ENCODE measurements at places on chromosomes 16 and 17. TPM values are rescaled to one million over a fixed set of nuclear protein-coding genes. Genes with fewer than 3 reads are reported as not detected.

PRR35 gene
- total RNA-seq: not detected

KCNJ2 gene
- total RNA-seq: not detected

CRHR1 gene
- not detected for total RNA-seq

DNA sequence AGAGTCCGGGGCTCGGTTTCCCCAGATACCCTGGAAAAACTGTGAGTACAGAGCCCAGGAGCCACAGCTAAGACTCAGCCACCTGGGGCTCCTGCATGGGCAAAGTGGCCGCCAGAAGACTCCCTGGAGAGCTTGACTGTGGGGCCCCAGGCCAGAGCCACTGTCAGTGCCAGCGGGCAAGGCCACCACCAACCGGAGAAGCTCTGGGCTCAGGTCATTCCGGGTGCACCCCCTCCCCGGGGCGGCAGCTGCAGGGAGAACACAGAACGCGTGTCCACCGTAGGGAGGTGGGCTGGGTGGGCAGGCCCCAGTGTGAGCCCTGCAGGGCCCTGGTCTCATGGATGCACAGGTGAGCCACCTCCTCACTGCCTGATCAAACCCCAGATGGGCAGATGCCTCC lies 22.3 kb upstream of the RBFOX3 start:
- peak; percentile 85 for DNase-seq

DNA sequence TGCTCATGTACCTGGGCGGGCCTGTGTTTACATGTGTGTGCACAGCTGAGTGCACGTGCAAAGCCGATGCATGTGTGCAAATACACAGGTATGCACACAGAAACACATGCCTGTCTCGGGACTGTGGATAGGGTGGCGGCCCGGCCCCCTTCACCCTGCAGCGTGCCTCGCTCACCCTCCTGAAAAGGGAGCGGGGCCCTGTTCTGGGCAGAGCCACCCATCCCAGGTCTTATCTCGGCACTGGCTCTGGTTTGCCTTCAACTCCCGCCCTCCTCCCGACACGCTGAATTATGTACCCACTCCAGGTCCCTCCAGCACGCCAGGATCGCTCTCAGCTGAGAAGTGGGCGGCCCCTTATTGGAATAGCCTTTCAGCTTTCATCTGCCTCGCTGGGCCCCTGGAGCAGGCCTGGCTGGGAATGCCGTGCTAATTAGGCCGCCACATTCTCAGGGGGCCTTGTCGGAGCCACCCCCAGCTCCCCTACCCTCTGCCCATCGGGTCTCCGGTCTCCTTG lies 77.8 kb downstream of the RTN4RL1 start:
- DNase-seq: no peak

DNA sequence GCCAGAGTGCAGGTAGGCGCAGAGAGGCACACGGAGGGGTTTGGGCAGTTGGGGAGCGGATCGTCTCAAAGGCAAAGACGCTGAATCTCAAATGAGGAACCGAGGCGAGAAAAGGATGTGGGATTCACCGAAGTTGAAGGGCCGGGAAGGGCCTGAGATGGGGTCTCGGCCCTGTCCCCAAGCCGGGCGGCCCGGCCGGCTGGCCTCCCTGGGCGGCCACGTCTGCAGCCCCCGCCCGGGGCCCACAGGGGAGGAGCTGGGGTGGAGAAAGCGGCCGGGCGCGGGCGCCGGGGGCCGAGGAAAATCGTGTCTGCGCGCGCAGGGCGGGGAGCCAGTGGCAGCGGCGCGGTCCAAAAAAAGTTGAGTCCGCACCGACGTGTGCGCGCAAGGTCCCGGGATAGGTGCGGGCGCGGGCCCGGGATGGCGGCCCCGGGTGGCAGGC lies 458 bp downstream of the SLC12A4 start:
- DNase-seq: no peak

GRCh38 chr17:76873856-76874255 lies 5.7 kb downstream of the MGAT5B start:
- DNase-seq: no peak

DNA sequence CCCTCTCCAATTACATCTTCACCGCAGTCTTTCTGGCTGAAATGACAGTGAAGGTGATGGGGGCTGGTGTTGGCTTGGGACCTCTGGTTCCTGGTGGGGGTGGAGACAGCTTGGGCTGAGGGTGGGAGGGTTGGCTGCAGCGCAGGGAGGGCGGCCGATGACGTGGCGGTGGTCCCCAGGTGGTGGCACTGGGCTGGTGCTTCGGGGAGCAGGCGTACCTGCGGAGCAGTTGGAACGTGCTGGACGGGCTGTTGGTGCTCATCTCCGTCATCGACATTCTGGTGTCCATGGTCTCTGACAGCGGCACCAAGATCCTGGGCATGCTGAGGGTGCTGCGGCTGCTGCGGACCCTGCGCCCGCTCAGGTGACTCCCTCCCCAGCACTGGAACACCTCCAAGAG lies 31.8 kb upstream of the ABCC3 start:
- DNase-seq: no peak

DNA sequence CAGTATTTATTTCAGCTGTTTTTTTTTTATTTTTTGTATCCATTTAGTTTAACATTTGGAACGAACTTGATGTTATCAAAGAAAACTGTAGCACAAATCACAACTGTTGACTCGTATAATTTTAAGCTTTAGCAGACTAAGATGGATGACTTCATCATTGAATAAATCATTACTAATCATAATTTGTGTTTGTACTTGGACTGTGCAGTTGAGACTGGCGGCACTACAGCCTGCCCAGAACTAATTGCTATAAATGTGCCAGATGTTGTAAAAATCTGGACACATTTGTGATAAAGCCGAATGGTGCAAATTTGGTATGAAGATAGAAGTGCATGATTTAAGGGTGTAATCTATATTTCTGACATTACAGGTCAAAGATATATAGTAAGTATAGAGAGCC lies 897.7 kb upstream of the CDH8 start:
- no peak for DNase-seq

DNA sequence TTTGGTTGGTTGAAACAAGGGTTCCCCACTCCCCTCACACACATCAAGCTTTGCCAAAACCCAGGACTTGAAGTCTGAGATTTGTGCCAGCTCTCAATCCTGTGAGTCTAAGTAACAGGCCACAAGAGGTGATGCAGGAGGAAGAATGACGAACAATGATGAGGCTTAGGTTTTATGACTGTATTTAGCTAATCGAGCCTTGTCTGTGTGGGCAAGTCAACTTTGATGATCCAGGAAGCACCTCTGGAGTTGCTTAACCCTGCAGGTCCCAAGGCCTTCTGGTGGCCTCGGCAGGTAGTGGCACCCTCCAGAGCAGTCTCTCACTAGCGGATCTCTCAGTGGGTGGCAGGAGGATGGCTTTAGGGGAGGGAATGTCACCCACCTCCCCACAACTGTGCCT lies 28.7 kb downstream of the CDK5RAP3 start:
- DNase-seq: no peak

GRCh38 chr16:84844049-84844350 lies 24.2 kb downstream of the CRISPLD2 start:
- DNase-seq: no peak

DNA sequence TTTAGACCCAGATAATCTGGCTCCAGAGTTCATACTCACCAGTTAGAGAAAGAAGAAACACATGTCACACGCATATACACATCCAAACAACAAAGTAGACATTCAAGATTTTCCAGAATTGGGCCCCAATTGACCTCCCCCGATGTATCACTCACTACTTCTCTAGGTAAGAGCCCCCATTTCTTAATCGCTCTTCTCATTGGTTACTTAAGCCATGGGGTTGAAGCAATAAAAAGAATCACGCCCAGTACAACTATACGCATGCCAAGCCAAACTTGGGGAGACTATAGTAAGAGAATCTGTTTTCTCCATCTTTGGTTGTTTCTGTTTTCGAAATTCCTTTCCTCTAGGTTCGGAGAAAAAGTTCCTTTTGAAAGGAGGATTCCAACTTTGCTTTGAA lies 565 bp downstream of the DDX52 start:
- no peak for DNase-seq

DNA sequence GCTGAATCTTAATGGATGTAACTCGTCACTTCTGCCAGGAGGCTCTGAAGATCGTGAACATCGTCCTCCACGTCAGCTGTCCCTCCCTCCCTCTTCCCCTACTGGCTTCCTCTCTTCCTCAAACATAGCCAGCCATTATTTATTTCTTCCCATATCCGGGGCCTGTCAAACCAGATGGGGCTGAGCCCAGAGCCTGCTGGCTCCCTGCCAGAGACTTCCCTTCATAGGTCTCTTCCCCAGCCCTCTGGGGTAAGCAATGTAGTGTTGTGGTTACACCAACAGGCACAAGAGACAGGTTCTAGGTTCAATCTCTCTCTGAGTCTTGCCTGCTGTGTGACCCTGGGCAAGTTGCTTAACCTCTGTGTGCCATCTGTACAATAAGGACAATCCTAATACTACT lies 40.1 kb upstream of the ZFP90 start:
- no peak for DNase-seq

DNA sequence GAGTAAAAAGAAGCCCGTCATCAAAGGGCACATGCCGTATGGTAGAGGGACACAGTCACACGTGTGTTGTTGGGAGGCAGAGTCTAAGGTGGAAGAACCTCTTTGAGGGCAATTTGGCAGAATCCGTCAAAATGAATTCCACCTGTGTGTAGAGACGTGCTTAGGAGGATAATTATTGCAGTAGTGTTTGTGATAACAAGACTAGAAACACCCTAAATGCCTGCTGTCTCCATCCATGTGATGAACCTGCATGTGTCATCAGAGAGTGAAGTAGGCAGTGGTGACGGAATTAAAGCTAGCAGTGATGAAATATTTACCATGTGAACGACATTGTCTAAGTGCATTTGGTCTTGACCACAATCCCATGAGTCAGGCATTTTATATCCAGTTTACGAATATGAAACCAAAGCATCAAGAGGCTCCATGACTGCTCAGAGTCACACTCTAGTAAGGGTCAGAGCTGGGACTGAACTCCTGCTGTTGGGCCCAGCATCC lies 61.3 kb upstream of the ADORA2B start:
- no peak for DNase-seq

GRCh38 chr16:84654998-84655397 lies 6.7 kb downstream of the KLHL36 start:
- DNase-seq: no peak

DNA sequence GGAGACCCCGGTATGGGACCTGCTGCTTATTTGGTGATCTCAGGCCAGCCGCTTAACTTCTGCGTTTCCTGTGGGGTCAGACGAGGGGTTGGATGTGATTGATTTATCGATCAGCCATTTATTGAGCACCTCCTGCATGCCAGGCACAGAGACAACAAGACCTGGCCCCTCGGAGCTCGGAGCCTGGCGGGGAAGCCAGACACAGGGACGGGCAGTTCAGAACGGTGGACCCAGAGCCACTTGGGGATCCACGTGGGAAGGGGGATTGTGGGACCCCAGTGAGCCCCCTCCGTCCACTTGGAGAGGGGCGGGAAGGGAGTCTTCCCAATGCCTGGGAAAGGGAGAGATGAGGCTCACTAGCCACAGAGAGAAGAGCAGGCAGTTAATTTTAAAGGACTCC lies 84.7 kb upstream of the CIBAR2 start:
- DNase-seq: no peak

DNA sequence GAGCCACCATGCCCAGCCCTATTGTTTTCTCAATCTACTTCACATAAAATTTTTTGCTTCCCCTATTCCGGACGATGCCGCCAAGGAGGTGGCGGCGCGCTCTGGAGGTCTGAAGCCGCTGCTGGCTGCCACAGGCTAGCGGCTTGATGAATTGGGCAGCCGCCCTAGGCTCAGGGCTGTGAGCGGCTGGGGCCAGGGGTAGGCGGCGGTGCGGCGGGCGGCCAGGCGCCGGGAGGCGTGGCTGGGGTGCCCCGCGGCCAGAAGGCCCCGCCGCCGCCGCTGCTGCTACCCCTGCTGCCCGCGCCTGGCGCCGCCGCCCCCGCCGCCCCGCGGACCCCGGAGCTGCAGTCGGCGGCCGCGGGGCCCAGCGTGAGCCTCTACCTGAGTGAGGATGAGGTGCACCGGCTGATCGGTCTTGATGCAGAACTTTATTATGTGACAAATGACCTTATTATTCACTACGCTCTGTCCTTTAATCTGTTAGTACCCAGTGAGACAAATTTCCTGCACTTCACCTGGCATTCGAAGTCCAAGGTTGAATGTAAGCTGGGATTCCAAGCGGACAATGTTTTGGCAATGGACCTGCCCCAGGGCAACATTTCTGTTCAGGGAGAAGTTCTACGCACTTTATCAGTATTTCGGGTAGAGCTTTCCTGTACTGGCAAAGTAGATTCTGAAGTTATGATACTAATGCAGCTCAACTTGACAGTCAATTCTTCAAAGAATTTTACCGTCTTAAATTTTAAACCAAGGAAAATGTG lies 41.7 kb downstream of the ANKFY1 start:
- DNase-seq: no peak

DNA sequence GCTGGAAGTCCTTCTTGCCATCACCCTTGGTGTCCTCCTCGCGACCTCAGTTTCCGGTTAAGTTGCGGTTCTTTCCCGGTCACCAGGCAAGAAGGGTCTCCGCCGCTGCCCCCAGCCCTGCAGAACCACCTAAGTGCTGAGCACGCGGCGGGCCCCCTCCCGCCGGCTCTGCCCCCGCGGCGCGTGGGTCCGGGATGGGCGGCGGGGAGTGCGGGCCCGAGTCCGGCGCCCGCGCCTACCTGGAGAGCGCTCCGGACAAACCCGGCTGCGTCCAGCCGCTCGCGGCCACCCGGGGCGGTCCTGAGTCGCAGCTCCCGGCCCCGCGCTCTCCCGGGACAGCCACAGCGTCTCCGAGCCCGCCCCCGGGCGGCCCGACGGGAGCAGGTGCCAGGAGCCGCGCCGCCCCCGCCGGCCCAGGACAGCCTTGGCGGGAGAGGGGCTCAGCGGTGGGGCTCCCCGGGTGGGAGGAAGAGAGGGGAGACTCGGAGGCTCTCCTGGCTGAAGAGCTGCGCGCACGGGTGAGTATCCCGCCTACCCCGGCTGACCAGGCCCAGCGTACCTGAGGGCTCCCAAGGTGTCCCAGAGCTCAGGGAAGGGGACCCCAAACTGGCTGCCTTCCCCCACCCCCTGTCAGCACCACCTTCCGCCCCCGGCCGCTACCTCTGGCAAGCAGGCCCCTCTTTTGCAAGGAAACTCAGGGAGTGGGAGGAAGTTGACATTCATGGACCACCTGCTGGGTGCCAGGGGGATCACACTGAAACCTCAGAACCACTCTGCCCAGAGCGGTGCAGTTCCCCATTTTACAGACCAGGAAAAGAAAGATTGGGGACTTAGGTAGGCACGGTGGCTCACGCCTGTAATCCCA lies 22.2 kb upstream of the C17orf113 start:
- DNase-seq: no peak

DNA sequence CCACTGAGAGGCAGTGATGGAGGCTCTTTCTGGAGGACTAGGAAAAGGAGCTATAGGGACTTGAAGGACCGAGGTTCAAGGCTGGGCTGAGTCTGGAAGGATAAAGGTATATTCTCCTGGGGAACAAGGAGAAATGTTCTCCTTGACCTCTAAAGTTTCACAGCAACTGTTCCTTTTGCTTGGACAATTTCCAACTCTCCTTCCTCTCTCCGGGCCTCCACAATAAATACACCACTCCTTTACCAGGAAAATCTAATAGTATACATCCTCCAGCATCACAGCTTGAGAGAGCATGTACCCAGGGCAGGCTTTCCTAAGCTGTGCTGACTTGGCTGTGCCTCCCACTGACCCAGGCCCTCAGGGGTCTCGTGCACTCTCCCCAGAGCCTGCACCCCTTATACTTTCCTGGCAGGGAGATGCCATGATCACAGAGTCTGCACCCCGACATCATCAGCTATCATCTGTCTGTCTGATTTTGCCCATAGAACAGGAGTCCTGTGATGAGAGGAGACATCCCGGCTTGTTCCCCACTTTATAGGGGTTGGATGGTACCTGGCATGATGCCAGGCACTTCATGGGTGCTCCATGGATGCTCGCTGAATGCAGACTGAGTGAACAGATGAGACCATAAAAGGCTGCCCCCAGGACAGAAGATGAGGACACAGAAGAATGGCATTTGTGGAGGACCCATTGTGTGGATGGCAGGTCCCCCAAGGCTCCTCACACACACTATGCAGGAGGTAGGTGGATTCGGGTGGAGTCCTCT lies 582.6 kb upstream of the CDH5 start:
- DNase-seq: no peak
